ENCODE measurements at places on chromosomes 7 and 10.

- H3K36me3 ChIP-seq, result peaks cover 2% of the 10 kb centered on the region
- no peak overlapping the region for H3K4me3 ChIP-seq
- no peaks in the 10 kb centered on the region for H3K4me1 ChIP-seq
- no peaks in the 10 kb centered on the region for H3K27me3 ChIP-seq
Measured at GRCh38 chr7:150944066-150945042, 33.8 kb downstream of the KCNH2 start.

- H3K36me3 ChIP-seq, result no peaks in the 10 kb centered on the region
- H3K27ac ChIP-seq, result no peak overlapping the region
- no peak overlapping the region for H3K4me3 ChIP-seq
- no peaks in the 10 kb centered on the region for H3K27me3 ChIP-seq
Measured at GRCh38 chr10:129717816-129718547, 246.1 kb downstream of the EBF3 start.

DNA sequence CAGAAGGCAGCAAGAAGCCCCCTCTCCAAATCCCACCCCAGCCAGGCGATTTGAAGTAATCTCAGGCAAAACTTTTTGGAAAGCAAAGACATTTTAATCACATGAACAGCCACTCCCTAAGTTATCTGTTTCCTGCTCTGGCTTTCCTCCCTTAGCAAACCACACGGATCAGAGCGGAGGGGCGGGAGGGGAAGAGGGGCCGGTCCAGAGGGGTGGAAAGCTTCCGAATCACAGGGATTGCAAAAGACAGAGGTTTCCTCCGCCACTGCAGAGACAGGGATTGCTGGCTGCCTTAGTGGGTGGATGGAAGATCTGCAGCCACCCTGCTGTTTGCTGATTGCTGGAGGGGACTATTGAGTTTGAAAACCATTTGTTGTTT lies 41.2 kb downstream of the ZCCHC24 start:
- peaks cover 36% of the 10 kb centered on the region for H3K36me3 ChIP-seq
- peak; percentile 76 for DNase-seq
- H3K4me3 ChIP-seq, result no peak overlapping the region
- H3K27me3 ChIP-seq, result no peaks in the 10 kb centered on the region

DNA sequence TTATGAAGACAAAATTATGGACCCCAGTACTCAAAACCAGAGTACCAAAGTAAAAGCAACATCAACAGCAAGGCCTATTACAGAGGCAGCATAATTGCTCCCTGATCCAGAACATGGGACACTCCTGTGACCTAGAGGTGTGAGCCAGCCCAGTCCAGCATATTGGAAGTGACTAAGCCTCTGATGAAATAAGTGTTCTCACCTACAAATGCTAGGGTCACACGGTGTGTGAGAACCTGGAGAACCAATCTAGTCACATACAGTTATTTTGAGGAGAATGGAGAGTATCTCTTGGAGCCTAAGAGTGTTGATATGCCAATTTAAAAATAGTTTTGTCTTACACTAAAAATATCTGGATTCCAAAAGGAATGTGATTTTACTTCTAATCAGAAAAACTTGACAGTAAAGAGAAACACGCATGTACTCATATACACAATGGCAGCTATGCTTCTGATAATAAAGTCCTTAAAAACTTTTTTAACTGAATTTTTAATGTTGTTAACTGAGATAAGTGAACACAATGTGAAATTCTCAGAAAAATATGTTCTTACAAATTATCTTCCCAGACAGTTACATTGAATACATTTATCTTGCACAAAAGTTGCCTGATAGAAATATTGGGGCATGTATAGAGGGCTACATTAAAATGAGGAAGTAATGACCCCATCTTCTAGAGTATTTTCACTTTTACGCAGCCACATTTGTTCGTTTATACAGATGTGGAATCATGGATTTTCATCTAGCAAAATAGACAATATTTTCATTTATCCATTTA lies 56.8 kb upstream of the CD36 start:
- peaks cover 2% of the 10 kb centered on the region for H3K4me1 ChIP-seq
- H3K27ac ChIP-seq, result no peak overlapping the region
- no peaks in the 10 kb centered on the region for H3K27me3 ChIP-seq
- no peak overlapping the region for H3K4me3 ChIP-seq
- DNase-seq, result peak; percentile 42

DNA sequence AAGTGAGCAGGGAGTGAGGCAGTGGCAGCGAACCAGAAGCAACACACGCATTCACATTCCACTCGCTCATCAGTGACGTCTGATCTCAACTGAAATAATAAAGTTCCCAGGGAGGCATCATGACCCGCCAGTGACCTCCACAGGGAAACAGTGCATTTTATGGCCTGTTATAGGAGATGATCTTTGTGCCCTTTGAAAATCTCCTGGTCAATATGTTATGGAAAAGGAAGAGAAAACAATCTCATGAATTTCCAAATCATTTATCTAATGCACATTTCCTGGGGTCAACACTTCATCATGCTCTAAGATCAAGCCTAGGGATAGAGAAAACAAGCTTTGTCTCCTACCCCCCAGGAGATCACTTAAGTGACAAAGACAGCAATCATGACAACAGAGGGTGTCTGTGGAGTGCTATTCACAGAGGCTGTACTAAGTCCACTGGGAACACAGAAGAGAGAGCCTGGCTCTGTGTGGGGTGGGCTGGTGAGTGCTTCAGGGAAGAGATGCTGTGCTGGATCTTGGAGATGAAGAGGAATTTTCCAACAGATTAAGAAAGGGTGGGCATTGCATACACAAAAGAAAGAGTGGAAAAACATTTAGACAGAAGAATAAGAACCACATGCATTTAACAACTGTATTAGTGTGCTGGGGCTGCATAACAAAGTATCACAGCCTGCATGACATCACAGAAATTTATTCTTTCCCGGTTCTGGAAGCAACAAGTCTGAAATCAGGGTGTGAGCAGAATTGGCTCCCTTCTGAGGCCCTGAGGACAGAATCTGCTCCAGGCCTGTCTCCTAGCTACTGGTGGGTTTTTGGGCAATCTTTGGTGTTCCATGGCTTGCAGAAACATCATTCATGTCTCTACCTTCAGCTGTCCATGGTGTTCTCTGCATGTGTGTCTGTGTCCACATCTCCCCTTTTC lies 613.9 kb upstream of the IGFBP3 start:
- H3K4me1 ChIP-seq, result peaks cover 8% of the 10 kb centered on the region
- H3K27ac ChIP-seq, result peak overlapping the region; percentile 76
- peak; percentile 93 for DNase-seq
- H3K27me3 ChIP-seq, result no peaks in the 10 kb centered on the region
- H3K4me3 ChIP-seq, result no peak overlapping the region

Measured in IMR-90 (cell line).